ENCODE measurements at places on chromosomes 3 and 15.

- no peak for DNase-seq
Observed at GRCh38 chr3:170852324-170852723, 17.7 kb downstream of the RPL22L1 start.

DNA sequence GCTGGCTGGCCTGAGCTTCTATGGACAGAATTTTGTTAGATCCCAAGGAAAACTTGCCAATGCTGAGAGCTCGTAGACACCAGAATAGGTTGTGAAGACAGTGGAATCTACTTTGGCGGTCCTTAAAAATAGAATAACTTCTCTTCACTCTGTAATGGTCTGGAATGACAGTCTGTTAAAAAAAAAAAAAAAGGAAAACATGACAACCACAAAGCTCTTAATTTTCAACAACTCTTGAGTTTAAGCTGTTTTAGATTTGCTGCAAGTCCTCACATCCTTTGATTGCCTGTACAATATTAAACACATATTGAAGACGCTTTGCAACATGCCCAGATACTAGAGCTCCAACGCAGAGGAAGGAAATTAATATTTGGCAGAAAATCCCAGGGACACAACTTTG is 122.8 kb upstream of the GALNT15 start:
- peak; percentile 6 for DNase-seq

- DNase-seq: no peak
Observed at GRCh38 chr3:97278506-97278905, 464.1 kb downstream of the EPHA6 start.

GRCh38 chr15:43930556-43930955 is 103.8 kb downstream of the WDR76 start:
- no peak for DNase-seq

DNA sequence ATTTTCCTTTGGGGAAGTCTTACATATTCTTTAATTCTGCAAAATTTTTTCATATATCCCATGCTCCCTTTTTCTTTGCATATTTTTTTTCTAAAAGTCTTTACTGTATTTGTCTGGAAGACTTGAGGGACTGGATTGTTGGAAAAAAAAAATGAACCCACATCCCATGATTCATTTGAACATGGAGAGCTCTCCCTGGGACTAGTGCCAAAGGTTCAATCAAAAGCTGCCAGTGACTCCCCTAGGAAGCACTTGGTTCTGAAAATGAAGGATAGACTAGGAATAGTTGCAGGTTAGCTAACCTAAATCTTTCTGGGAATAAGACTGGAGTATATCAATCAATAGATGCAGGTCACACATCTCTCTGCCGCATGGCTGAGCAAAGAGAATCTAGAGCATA is 16.4 kb upstream of the BNC1 start:
- DNase-seq: no peak

GRCh38 chr3:13440204-13440817 is 20.2 kb upstream of the NUP210 start:
- DNase-seq: peak; percentile 41

DNA sequence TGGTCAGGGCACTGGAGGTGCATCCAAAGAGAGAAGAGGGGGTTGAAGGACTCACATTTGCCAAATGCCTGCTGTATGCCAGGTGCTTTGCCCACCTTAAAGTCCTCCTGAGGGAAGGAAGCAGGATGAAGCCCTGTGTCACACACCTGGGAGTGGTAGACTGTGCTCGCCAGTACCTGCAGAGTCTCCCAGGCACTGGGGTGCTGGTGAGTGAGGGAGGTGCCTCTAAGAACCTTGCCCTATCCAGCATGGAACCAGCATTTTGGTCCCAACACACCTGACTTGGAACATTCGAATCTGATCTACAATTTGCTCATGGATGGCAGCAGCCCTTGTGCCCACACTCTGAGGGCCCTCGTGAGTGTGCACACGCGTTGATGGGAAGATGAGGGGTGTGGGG is 76.7 kb downstream of the SEC22A start:
- no peak for DNase-seq

- DNase-seq: no peak
Observed at GRCh38 chr15:92095693-92096092, 242.2 kb downstream of the SLCO3A1 start.

DNA sequence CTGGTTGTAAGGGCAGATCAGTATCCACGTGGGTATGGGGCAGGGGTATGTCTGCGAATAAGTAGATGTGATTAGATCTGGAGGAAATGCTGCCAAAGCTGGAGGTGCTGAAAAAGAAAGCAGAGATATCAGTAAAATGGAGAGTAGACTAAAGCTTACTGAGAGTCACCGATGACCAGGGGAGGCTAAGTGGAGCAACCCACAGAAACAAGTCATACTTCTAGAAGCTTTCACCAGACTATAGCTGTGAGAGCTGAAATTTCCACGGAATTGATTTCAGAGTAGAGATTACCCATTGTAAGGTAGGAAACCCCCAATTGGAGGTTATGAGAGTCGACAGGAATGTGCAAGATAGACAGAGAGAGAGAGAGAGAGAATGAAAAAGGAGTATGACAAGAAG is 27.5 kb downstream of the ONECUT1 start:
- DNase-seq: no peak

DNA sequence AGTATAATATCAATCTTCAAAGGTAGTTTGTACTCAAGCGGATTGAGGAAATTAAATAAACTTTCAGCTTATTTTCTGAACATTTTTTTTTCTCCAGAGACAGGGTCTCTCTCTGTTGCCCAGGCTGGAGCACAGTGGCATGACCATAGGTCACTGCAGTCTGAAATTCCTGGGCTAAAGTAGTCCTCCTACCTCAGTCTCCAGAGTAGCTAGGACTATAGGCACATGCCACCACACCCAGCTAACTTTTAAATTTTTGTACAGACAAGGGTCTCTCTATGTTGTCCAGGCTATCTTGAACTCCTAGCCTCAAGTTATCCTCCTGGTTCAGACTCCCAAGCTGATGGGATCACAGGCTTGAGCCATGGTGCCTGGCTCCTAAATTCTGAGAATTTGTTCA is 97.1 kb downstream of the FAIM start:
- DNase-seq: no peak

DNA sequence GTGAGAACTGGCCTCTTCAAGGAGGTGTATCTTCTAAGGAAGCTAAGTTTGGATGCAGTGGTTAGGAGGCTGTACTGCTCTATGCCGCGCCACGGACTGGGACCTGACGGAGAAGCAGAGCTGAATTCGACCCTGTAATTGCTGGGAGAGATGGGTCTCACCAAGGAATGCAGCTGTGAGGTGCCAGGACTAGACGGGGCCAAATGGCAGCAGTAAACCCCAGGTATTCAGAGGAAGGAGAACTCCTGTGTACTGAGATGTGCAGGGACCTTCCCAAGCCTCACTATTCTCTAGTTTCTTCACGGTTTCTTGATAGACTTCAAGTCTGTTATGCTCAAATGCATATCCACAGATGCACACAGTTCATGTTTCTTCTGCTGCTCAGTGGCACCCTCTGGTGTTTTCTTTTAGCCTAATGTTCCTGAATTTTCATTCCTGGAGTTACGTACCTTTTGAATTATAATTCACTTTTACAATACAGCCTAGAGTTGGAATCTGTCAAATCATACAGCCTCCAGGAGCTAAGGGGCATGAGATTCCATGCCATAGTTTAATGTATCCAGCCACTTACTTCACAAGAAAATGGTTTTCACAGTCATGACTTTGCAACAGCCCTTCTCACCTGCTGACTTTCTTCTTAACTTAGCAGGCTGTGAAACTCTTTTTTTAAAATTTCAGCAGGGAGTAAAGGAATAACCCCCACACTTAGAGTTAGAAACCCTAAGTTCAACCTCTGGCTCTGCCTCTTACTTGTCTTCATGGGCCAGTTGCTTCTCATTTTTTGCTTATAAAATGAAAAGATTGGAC is 61.8 kb downstream of the GLDN start:
- peak; percentile 77 for DNase-seq

DNA sequence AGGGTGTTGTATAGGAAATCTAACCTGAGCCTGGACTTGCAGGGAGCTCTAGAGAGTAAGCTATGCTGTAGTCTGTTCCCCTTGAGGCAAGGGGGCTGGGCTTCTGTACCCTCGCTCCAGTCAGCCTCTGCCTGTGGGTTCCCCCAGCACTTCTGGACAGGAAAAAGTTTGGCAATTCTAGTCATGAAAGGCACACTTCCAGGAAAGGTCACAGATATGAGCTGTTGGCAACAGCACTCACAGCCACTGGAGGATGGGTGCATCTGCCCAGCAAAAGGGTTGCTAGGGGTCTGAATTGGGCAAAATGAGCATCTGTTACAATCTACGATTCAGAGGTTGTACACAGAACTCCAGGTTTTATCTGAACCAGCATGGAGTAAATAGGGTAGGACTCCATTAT is 281.2 kb downstream of the ERC2 start:
- DNase-seq: no peak

- DNase-seq: no peak
Observed at GRCh38 chr3:140453750-140454149, 224.1 kb upstream of the TRIM42 start.

- peak; percentile 85 for DNase-seq
Observed at GRCh38 chr3:184133840-184134745, 1.1 kb upstream of the EIF2B5 start.

DNA sequence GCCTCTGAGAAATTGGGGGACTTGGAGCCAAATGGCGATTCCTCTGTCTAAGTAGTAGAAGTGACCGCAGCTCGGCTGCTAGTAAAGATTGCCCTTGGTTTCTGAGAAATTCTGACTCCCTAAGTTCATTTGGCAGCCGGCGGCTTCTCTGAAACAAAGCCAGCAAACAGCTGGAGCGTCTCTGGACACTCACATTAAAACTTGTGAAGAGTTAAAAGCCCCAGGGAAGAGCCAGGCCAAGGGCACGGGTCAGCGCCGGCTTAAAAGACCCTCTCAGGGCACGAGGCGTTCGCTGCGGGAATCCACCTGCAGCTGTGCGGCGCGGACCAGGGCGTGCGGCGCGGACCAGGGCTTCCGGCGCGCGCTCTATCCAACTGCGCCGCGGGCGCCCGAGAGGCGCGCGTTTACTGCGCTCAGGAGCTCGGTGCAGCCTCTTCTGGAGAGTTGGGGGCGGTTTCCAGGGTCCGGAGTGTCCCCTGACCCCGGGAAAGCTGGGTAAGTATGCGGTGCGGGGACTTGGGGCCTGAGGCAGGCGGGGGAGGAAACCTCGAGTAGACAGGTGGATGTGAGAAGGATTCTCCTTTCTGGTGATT is at the start of gene COL6A5:
COL6A5 (plus strand) TSS at position 186 of the 593 bp plus-strand sequence. CDS start 27,967 bp downstream, outside the sequence.
- peak; percentile 2 for DNase-seq

DNA sequence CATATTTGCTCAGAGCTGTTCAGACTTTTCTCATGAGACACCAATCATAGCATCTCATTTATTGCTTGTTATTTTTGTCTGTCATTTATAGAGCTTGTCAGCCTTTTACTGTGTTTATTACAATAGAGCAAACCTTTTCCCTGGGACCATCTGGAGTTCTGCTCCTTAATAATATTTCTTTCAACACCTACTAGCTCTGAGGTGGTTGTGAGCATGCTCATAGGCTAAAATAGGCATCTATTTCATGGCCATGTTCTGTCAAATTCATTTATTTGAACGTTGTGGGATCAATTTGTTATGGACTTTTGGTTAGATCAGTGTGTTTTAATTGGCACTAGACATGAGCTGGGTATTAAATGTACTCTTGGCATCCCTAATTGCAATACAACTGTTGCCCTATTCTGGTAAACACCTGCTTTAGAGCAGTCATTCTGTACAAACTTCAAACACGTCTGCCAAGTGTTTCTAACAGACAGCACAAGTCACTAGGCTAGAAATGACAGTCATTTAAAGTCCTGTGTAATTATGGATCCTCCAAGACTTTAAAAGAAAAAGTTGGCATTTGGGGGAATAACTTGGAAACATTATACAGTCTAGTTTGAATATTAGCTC is 766.3 kb downstream of the ZNF385D start:
- no peak for DNase-seq

- no peak for DNase-seq
Observed at GRCh38 chr3:154089421-154090420, 31.5 kb upstream of the ARHGEF26 start.

- no peak for DNase-seq
Observed at GRCh38 chr3:67593761-67594234, 60.6 kb downstream of the SUCLG2 start.

GRCh38 chr15:97092656-97093055 is 762.2 kb downstream of the NR2F2 start:
- DNase-seq: no peak

GRCh38 chr3:107430996-107431245 is 53.7 kb downstream of the CCDC54 start:
- DNase-seq: peak; percentile 50

All from brain (organoid and tissue), 16 donors.